ENCODE measurements at places on chromosomes 13 and 19.

DNA sequence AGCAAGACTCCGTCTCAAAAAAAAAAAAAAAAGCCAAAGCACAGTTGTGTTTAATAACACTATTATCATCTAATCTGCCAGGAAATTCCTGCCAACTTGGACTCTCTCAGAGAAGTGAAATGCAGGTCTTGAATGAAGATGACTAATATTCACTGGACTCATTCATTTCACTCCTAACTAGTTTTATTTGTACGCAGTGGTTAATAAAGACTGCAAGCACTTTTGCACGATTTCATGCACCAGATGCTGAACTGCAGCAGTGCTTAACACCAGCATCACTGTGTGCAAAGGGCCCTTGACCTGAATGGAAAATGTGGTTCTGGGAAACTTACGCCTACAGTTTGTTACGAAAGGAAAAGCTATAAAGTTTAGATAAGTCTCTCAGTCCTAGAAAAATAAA, 63.3 kb downstream of the DHRS12 start:
- no peak for DNase-seq

- no peak for DNase-seq
Observed at GRCh38 chr19:55336101-55336500, 3.6 kb upstream of the KMT5C start.

DNA sequence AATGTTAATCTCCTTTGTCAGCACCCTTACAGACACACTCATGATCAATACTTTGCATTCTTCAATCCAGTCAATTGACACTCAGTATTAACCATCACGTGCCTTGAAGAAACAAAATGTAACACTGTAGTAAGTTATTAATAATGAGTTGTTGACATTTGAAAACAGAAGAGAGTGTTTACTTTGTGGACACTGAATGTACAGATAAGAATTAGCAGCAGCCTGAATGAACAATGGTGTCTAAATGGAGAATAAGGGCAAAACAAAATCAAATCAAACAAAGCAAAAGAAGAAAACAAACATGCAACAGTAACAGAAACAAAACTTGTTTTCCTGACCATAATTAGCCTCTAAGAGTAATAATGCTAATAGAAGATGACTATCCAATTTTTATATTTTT, 1191.1 kb upstream of the MIR17HG start:
- DNase-seq, result no peak

GRCh38 chr19:51422053-51422448, 4.6 kb upstream of the SIGLEC10 start:
- DNase-seq, result peak; percentile 78

DNA sequence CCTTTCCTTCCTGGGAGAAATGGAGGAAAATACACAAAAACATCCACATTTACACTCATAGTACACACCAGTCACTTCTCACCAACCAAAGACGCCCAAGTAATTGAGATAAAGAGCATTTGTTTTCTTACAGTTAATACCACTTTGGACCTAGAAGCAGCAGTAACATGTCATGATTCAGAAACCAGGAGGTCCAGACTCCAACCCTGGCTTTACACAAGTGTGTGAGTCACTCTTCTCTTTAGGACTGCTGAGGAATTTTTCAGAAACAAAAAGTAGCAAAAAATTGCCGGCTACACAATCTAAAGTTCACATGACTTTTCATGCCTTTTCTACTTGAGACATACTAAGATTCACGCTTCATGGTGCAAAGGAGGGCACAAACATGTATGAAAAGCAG, 42.1 kb downstream of the TUBGCP3 start:
- no peak for DNase-seq

GRCh38 chr19:5103812-5104410, 135.0 kb downstream of the KDM4B start:
- no peak for DNase-seq

DNA sequence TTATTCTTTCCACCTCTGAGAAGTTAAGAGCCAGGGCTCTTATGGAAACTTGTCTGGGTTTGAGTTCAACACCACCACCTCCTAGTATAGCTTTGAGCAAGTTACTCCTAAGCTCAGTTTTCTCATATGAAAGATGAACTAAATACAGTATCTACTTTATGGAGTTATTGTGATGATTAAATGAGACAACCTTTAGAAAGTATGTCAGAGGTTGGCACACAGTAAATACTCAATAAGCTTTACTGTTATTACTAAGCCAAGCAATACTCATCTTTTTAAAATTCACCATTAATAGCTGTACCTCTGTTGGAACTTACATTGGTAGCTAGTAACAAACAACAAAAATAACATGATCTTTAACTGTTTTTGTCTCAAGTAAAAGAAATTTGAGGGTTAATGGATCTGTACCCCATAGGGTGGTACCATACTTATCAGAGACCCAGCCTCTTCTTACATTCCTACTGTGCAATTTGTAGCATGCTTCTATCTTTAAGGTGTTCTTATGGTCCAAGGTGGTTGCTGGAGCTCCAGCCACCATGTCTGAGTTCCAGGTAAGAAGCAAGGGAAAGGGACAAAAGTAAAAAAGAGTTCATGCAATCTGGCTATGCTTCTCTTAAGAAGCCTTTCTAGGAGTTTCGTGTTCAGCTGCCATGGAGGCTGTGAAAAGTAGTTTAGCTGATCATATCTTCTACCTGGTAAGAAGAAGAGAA, 24.1 kb upstream of the NDFIP2 start:
- DNase-seq, result no peak

DNA sequence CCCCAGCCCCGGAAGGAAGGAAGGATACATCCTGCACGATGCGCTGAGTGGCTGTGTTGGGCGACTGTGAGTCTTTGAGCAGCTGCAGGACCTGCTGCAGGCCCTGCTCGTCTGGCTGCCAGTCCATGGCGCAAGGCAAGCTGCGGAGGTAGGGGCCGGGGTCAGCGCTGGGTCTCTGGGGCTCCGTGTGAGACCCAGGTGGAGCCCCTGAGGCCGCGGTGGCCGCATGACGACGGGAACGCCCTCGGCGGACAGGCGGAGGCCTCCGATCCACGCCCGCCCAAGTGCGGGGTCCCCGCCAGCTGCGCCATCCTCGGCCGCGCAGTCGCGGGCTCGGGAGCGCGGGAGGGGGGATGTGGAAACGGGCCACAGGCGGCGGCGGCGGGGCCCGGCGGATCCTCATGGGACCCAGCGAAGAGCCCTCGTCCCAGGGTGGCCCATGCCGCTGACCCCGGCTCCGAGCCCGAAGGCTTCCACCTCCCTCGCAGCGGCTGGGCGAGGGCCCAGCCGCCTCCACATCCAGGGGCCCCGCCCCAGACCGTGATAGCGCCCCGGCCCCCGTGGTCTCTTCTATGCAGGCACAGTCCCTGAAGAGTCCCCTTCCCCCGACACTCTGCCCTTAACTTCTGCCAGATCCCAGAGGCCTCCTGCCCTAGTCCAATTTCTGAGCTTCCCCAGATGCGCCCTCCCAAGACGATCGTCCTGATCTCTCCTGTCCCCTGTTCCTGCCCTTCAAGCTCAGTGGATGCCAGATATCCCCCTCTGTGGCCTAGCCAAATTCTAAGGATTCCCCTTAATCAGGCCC, 2.7 kb downstream of the TNPO2 start:
- no peak for DNase-seq

GRCh38 chr19:3412066-3412465, 45.7 kb downstream of the NFIC start:
- no peak for DNase-seq

DNA sequence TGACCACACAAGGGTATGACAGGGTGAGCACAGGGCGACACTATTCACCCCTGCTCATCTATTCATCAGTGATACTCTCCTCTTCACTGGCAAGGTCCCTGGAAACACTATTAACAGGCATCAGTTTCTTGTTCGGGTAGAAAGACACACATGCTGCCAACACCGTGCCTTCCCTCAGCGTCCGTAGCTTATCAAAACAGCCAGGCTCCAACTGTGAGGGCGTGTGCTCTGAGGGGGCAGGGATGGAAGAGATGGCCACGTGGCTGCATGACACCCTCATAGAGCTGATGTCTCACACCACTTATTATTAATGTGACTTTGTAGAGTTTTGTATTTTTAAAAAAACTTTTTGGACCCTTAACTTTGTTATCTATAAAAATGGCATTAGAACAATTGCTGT, 160.3 kb downstream of the ITGBL1 start:
- DNase-seq, result no peak

DNA sequence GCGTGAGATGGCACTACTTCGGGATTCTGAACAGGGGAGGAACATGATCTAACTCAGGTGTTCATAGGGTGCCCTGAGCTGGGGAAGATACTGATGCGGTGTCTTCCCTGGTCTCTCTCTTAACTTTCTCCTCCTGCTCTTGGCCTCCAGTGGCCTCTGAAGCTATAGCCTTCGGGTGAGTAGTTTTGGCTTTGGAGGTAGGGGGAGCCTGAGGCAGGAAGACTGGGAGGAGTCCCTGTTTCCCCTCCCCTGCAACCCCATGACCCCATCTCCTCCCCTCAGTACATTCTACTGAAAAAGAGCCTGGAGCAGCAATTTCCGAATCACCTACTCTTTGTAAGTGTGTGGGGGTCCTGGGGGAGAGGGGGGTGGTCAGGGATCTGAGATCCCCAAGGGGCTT, 3.5 kb downstream of the SELENOV start:
- no peak for DNase-seq

- peak; percentile 17 for DNase-seq
Observed at GRCh38 chr13:42110410-42111155, 62.1 kb downstream of the DGKH start.

DNA sequence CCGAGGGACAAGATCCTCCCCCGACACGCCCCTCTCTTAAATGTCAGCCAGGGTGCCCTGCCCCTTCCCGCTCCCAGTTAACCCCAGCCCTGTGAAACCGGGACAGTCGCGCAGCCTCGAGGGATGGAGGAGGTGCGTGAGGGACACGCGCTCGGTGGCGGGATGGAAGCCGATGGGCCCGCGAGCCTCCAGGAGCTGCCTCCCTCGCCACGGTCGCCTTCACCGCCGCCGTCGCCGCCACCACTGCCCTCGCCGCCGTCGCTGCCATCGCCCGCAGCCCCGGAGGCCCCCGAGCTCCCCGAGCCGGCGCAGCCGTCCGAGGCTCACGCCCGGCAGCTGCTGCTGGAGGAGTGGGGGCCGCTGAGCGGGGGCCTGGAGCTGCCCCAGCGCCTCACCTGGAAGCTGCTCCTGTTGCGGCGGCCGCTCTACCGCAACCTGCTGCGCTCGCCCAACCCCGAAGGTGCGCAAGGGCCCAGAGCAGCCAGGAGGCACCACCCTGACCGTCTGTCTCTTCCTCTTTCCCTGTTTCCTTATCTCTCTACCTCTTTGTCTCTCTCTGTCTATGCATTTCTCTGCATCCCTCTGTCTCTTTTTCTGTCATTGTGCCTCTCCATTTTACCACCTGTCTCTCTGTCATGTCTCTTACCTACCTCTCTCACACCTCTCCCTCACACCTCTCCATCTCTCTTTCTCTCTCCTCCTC, at the start of gene NCCRP1:
NCCRP1 (plus strand) TSS at position 105 of the 703 bp plus-strand sequence; CDS start at position 124, 19 bp downstream.
- DNase-seq, result no peak

DNA sequence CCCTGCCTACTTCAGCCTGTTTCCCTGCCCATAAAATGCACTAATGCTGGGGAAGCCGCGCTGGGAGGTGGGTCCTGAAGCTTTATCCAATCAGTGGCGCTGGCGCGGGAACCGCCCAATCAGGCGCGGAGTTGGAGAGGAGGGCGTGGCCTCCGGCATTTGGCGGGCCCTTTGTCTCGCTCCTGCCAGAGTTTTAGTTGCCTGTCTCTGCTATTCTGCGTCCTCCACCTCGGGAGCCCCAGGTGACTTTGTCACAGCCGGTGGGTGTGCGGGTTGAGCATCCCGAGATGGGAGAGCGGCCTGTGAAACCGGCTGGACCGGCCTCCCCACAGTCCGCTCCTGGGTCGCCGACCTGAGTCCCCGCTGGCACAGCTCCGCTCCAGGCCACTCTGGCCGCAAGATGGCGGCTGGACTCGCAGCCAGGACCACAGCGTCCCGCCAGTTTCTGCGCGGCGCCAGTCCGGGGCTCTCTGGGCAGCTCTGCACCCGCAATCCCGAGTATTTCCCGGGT, 30.7 kb upstream of the ZNF429 start:
- peak; percentile 32 for DNase-seq

- DNase-seq, result no peak
Observed at GRCh38 chr19:18122860-18123795, 25.6 kb downstream of the MAST3 start.

- no peak for DNase-seq
Observed at GRCh38 chr19:17615889-17616685, 60.6 kb downstream of the COLGALT1 start.

GRCh38 chr19:34666200-34666957, 10.6 kb downstream of the SCGB2B2 start:
- no peak for DNase-seq

GRCh38 chr19:49552749-49553148, 24.9 kb downstream of the RCN3 start:
- peak; percentile 42 for DNase-seq

- DNase-seq, result no peak
Observed at GRCh38 chr13:52738719-52739467, 727 bp downstream of the CNMD start.

GRCh38 chr19:19319732-19320360, 463 bp downstream of the SUGP1 start:
- no peak for DNase-seq

- no peak for DNase-seq
Observed at GRCh38 chr13:54185785-54186184, 1157.2 kb downstream of the OLFM4 start.

GRCh38 chr13:43153436-43154090, 130.2 kb downstream of the DNAJC15 start:
- DNase-seq, result no peak

DNA sequence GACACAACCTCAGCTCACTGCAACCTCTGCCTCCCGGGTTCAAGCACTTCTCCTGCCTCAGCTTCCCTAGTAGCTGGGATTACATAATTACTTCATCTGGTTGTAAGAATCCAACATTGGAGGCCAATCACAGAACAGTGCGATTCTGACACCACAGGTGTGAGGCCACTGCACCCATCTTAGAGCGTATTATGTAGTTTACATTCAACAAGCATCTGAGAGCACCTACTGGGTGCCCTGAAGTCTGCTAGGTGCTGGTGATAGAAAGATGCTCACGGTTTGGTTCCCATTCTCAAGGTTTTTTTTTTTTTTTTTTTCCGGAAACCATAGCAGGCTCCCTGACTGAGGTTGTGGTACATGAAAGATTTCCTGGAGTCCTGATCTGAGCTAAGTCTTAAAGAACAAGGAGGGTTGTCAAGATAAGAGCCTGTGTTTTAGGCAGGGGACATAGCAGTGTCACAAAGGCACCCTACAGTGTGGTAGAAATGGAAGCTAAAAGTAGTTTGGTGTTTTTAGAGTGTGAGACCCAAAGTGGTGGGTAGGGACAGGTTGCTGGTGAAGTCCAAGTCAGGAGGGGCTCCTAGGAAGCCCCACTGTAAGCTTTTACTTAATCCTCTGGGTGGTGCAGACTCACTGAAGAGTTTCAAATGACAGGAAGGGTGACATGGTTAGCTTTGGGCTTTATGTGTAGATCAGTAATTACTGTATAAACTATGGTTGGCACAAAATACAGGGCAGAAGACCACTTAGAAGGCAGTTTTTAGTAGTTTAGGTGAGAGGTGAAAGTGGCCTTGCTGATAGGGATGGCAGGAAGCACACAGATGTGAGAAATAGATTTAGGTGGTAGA, 15.2 kb downstream of the SAE1 start:
- DNase-seq, result no peak

Measured in activated T-helper 1 cell treated with anti-CD3 and anti-CD28 coated beads, Interleukin-12 subunit alpha, Interleukin-12 subunit beta, Interleukin-2, Interleukin-4 antibody, amounts not matched to agents 30 ng/mL and 10 ng/mL and 1 ng/mL, durations not matched to agents 14 hours and 24 hours and 36 hours (primary cell).